ENCODE measurements at places on chromosomes 13 and 19.

DNA sequence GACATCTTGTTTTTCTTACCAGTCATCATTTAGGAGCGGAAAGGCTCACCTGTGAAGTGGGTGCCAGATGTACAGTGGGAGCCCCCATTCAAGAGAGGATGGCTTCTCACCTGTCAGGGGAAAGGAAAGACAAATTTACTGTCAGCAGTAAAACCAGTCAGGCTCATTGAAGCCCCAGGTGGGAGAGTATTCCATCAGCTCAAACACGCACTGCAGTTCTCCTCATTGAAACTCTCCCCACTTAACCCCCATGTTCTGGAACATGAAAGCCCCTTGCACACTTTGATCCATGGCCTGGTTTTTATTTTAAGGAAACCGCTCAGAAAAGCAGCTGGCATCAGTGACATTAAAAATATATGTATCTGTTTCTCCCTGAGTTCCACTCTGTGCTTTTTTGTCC is 401.1 kb upstream of the ZNF507 start:
- DNase-seq, result no peak

DNA sequence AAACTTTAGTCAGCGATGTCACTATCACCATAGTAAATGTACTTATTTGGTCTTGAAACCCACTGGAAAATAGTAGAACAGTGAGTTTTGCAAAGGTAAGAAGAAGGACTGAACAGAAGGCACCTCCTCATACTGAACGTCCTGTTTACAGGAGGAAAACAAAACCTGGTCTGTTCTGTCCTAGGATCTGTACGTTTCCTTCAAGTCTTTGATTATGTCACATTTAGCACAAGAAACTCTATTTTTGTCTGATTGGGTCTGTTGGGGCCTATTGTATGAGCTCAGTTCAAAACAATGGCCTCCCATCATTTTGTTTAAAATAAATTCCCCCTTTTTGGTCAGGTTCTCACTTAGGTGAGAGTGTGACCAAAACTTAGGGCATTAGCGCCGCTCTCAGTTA is 11.2 kb upstream of the CFAP97D2 start:
- DNase-seq, result no peak

DNA sequence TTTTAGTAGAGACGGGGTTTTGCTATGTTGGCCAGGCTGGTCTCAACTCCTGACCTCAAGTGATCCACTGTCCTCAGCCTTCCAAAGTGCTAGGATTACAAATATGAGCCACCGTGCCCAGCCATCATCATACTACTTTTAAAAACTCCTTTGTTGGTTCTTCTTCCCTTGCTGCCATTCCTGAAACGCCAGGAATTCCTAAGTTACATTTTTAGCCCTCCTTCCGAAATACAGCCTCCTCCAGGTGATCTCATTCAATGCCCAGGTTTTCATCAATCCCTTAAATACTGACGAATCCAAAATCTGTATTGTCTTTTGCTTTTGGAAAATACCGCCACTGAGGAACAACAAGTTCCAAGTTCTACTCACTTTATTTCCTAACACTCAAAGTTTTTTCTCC is 25.3 kb upstream of the EBPL start:
- DNase-seq, result no peak

GRCh38 chr19:39677961-39678889 is 22.5 kb downstream of the LGALS16 start:
- no peak for DNase-seq

DNA sequence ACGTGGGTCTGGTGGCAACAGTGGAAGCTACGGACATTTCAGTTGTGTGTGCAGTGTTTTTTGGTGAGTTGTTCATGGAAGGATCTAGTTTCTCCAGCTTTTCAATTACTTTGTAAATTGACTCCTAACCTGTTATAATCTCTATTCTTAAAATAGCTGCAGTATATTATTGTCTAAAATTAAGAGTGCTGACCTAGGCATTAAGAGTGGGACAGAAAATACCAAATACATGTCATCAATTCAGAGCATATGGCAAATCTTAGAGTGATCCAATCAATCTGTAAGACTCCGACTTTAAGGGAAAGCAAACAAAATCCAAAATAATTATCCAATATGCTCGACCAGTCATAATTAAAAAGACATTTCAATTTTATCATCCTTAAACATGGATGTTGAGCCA is 338.1 kb upstream of the PCDH9 start:
- DNase-seq, result no peak

DNA sequence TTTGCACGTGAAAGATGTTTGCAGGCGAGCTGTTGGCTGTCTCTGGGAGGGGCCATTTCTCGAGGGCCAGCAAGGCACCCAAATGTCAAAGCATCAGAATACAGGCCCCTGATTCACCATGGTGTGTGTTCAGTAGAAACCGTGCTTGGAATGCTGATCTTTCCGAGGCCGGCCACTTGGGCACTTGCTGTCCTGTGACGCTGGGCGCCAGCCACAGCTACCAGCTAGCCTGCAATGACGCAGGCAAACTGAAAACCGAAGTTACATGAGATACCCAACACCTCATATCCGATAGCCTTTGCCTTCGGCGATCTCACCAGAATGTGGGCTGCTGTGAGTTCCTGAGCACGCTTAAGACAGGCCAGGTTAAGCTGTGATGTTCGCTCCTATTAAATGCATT is 12.0 kb downstream of the THOP1 start:
- DNase-seq, result no peak

DNA sequence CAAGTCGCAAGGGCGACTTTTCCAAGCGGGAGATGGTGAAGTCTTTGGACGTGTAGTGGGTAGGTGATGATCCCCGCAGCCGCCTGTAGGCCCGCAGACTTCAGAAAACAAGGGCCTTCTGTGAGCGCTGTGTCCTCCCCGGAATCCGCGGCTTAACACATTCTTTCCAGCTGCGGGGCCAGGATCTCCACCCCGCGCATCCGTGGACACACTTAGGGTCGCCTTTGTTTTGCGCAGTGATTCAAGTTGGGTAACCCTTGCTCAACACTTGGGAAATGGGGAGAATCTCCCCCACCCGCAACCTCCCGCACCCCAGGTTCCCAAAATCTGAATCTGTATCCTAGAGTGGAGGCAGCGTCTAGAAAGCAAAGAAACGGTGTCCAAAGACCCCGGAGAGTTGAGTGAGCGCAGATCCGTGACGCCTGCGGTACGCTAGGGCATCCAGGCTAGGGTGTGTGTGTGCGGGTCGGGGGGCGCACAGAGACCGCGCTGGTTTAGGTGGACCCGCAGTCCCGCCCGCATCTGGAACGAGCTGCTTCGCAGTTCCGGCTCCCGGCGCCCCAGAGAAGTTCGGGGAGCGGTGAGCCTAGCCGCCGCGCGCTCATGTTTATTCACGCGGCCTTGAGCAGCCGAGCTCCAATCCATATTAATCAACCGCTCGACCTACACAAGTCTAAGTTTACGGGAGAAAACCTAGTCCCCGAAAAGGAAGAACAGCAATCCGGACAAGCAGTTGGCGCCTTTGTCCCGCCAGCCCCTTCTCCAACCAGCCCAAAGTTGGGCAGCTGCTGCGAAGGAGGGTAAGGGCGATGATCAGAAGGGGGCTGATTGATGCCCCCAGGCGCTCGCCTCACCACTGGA is 9.9 kb downstream of the SOX21 start:
- DNase-seq, result no peak

- DNase-seq, result no peak
Observed at GRCh38 chr19:41746593-41747227, 8.6 kb upstream of the CEACAM6 start.

DNA sequence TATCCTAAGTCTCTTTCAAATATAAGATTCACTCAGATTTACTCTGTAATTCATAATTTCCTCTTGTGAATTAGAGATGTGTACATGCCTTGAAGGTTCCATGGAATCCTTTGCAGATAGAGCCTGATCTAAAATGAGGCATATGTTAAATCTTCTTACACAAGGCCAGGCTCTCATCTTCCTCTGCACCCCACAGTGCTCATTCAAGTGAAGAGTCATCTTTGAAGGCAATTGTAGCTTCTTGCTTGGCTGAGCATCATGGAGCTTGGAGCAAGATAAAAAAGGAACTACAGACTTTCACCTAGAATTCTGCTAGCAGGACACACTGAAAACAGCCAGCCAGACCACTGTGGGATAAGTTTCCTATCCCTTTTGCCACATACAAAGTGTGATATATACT is 566.4 kb downstream of the PCDH9 start:
- no peak for DNase-seq

- no peak for DNase-seq
Observed at GRCh38 chr13:51781246-51782022, 22.5 kb downstream of the DHRS12 start.

DNA sequence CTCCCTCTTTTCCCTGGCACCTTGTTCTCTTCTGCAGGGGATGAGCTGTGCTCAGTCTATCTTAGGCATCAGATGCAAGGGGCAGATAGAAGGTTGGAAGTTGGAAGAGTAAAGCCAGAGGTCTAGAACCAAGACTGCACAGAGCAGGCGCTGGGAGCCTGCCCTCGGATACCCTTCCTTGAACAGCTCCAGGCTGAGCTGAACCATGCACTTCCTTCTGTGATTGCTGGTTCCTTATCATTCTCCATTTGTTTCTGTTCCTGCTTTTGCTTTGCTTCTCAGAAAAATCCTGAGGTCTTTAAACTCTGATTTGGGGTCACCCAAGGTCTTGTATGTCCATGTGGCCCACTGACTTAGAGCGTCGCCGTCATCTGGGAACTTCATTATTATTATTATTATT is 36.3 kb downstream of the ARHGEF18 start:
- DNase-seq, result no peak

- no peak for DNase-seq
Observed at GRCh38 chr13:32136061-32136460, 104.5 kb downstream of the FRY start.

GRCh38 chr13:110965038-110965754 is 50.3 kb upstream of the ANKRD10 start:
- DNase-seq, result no peak

DNA sequence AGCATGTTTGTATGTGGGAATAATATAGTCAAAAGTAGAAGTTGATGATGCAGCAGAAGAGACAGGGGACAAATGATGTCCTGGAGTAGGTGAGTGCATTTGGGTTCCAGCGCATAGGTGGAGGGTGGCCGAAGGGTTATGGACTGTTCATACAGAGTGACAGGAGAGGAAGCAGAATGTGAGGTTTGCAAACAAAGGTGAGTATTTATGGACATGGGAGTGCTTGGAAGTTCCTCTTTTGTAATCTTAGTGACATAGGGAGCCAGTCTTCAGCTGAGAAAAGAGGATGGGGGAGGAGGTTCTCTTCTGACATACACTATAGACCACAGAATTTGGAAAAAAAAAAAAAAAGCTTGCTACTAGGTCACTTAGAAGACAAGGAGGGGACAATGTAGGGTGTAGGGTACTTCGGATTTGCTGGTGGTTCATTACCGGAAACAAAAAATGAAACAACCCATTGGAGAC is 331.6 kb downstream of the DLEU7 start:
- no peak for DNase-seq

GRCh38 chr19:39843919-39844793 is 2.0 kb downstream of the FBL start:
- DNase-seq, result no peak

DNA sequence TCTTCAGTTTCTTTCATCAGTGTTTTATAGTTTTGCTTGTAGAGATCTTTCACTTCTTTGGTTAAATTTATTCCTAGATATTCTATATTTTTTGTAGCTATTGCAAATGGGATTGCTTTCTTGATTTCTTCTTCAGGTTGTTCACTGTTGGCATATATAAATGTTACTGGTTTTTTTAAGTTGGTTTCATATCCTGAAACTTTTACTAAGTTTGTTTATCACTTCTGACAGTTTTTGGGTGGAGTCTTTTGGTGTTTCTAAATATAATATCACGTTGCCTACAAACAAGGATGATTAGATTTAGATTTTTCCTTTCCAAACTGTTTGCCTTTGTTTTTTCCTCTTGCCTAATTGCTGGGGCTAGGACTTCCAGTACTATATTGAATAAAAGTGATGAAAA is 109.7 kb downstream of the PAN3 start:
- DNase-seq, result no peak

DNA sequence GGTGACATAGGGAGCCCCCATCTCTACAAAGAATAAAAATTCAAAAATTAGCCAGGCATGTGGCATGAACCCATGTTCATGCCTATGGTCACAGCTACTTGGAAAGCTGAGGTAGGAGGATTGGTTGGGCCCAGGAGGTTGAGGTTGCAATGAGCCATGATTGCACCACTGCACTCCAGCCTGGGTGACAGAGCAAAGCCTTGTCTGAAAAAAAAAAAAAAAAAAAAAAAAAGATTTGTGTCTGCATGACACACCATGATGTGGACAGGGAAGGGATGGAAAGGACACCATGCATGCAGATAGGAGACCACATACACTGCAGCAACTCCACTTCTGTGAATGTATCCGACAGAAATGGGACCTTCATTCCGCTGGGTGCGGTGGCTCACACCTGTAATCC is 34.0 kb upstream of the HOMER3 start:
- no peak for DNase-seq

- no peak for DNase-seq
Observed at GRCh38 chr19:3986260-3987041, 1.2 kb upstream of the EEF2 start.

DNA sequence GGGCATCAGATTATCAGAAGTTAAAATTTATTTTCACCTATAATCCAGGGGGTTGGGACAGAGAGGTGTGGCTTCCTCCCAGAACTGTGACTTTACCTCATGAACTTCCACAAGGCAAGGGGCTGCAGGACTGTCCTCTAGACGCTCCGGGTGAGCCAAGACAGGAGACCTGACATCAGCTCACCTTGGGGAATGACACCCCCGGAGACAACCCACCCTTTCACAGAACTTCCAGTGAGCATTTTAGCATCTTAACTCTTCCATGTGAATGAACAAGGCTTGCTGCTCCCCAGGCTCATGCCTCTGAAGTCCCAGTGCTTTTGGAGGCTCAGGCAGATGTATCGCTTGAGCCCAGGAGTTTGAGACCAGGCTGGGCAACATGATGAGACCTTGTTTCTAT is 29.4 kb upstream of the TFDP1 start:
- no peak for DNase-seq

DNA sequence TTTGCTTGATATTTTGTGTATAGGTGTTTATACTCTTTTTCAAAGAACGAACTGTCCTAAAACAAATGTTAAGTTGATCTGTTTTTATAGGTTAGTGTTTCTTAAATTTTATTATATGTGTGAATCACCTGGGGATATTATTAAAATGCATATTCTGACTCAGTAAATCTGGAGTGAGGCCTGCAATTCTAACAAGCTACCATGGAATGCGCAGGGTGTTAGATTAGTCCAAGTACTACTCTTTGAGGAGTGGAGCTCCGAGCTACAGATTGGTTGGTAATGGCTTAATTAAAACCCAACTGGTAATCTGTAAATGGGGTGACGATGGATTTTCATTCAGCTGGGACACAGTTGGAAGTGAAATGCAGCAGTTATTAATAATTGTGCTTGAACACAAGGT is 214.1 kb upstream of the UFM1 start:
- DNase-seq, result no peak

GRCh38 chr13:46598820-46599180 is 45.8 kb downstream of the LRCH1 start:
- no peak for DNase-seq
